CD4-positive, alpha-beta T cell (primary cell): ENCODE measurements at places on chromosomes 5 and 9.

DNA sequence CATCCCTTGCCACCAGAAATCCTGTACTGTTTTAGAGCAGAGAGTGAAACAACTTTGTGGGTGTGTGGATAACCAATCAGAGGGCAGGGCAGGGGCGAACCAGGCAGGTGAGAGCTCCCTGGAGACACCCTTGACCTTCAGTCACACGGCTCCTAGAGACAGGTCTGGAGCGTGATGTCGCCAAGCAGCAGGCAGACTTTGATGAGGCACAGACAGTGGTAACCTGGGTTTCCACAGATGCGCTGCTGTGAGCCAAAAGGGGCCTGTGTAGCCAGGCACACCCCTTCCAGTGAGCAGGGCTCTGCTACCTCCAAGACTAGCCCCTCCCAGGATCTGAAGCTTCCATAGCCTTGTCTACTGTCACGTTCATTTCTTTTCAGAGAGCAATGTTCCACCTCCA is 317.8 kb upstream of the ADCY2 start:
- DNase-seq, result no peak

DNA sequence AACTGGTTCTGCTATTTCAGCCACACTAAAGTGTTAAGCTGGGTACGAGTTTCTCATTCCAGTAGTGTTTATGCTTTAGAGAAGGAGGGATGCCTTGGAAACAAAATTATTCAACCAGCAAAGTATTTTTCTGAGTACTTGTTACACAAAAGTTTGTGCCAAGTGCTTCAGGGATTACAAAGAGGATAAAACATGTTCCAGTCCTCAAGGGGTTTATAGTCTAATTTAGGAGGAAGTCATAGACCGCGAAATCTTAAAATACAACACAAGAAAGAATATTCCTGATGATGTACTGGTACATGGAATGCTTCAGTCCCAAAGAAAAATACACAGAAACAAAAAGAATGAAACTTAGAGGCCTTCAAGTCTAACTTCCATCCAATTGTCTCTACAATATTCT is 85.4 kb upstream of the NR4A3 start:
- no peak for DNase-seq

DNA sequence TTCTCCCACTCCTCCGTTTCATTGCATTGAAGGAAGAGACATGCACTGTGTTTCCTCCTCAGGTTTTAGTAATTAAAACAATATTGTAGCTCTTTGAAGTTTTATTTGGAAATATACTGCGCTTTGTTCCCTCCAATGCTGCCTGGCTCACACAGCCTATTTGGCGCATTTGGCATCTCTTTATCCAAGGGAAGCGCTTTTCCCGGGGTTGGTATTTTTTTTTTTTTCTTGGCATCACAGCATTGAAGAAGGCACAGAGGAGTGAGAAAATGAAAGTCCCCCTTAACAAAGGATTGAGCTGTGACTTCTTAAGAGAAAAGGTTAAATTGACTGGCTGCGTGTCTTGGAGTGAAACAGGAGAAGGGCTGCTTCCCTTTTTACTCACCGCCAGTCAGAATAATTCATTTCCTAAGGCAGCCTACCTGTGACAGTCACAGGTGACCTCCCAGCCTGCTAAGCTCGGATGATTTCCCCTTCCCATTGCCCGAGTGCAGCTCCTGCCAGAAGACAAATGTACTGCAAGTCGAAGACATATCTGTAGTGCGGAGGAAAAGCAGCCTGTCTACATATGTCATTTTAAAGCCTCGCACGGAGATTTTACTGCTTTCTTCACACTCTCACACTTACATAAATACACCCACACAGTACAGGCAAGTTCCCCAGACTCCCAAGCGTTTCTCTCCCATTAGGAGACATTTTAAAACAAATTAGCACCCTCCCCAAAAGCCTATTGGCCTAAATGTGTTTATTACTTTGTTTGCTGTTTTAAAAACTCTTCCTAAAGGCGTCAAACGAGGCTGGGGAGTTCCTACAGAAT is 665.5 kb upstream of the ZNF608 start:
- DNase-seq, result no peak

- DNase-seq, result no peak
Measured at GRCh38 chr5:998246-999031, 10.2 kb upstream of the NKD2 start.

GRCh38 chr9:76475686-76476085 is 16.7 kb downstream of the GCNT1 start:
- no peak for DNase-seq

DNA sequence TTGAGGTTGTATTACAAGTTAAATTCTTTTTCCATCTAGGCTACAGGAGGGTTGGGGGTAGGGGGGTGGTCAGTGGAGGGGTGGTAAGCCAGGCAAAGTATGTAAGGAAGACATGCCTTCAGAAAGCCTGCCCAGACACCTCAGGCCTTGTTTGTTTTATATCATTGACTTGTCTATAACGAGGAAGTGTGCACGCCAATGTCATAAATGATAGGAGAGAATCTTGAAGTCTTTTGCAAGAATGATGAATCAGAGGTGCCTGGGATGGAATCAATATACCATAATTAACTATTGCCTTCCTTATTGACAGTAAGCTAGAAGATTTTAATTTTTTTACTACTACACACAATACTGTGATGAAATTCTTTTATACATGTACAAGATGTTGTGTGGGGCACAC is 90.7 kb downstream of the SEC61B start:
- no peak for DNase-seq

DNA sequence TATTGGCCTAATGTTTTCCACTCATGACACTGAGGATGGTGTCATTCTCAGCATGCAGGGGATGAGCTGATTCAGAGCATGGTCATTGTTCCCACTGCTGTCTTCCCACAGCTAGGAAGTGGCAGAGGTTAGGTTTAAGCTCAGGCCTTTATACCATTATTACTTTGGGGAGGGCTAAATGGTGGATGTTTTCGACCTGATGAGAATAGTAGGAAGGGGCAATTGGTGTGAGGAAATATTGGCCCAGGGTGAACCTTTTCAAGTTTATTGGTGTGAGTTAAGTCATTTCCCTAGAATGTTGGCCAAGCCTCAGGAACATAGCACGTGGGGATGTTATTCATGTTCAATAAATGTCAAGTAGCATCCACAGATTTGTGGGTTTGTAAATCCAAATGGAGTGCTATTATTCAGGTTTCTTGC is 59.6 kb downstream of the ARHGAP26 start:
- no peak for DNase-seq

GRCh38 chr9:75064307-75065025 is 23.5 kb downstream of the NMRK1 start:
- no peak for DNase-seq

GRCh38 chr5:109938453-109938852 is 248.7 kb downstream of the MAN2A1 start:
- no peak for DNase-seq
